Stimulated activated CD8-positive, alpha-beta memory T cell treated with anti-CD3 and anti-CD28 coated beads, Interleukin-2, amount 100 ng/mL, for 1 hour (primary cell): ENCODE measurements at places on chromosomes 4 and X.

DNA sequence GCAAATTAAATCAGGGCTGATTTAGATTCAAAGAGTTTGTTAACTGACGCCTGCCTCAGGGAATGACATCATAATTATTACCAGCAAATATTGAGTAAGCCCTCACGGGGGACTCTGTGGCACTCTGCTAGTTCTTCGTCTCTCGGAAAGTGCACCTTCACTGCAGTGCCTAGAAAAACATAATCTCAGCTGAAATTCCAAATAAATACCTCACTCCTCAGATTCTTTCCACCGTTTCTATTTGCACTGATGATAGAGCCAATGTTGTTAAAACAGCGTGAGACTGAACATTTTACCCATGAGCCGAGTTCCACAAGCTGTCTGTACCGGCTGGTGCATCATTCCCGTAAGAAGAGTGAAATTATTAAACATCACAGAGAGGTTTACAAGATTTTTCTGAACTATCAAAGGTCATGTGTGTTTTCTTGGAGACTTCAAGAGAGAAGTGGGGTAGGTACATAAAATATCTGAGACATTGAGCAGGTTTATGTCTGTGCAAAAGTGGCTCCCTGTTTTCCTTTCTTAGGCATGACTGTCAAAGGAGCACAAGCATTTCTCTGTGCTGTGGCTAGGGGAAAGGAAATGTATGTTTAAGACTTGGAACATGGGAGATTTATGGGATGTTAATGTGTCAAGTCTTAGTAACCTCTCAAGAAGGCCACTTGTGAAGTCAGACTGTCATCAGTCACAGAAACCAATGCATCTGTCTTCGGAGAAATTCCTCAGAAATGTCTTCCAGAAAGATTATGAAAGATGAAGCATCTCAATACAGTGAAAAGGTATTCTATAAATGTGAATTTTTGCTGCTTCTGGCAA lies 119.6 kb downstream of the CBLL2 start:
- DNase-seq: no peak

GRCh38 chr4:126071346-126072333 lies 756.9 kb downstream of the FAT4 start:
- DNase-seq: no peak

DNA sequence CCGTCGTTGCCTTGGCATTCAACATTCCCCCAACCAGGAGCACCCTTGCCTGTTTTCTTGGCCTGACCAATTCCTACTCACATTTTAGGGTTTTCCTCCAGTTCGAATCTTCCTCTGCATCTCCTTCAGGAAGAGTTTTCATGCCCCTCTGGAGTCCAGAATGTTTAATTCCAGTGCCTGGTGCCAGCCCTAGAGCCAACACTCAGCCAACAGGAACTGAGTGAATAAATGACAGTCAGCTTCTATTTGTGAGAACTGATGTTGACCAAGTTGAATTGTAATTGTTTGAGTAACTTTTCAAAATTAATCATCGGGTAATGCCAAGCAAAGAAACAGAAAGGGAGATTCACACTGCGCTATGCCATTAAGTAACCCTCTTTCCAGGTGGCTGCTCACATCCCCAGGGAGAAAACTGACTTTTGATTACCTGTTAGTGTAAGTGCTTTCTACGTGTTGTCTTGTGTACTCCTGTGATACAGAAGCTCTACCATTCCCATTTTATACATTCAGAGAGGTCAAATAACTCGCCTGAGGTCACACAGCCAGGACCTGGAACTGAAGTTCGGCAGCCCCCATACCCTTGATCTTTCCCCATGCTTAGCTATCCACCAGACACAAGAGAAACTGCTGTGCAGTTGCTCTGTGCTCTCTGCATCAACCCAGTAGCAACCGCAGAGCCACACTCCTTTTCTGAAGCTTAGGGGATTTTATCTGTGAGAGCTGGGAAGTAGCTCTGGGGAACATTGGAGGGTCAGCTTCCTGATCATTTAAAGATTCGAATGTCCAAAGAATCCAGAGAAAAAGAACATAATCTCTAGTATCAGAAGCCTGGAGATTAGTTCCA lies 19.0 kb upstream of the SLC2A9 start:
- no peak for DNase-seq

GRCh38 chrX:19392703-19393102 lies 49.0 kb downstream of the PDHA1 start:
- no peak for DNase-seq

GRCh38 chr4:76624241-76624681 lies 189.2 kb downstream of the SHROOM3 start:
- DNase-seq: no peak

DNA sequence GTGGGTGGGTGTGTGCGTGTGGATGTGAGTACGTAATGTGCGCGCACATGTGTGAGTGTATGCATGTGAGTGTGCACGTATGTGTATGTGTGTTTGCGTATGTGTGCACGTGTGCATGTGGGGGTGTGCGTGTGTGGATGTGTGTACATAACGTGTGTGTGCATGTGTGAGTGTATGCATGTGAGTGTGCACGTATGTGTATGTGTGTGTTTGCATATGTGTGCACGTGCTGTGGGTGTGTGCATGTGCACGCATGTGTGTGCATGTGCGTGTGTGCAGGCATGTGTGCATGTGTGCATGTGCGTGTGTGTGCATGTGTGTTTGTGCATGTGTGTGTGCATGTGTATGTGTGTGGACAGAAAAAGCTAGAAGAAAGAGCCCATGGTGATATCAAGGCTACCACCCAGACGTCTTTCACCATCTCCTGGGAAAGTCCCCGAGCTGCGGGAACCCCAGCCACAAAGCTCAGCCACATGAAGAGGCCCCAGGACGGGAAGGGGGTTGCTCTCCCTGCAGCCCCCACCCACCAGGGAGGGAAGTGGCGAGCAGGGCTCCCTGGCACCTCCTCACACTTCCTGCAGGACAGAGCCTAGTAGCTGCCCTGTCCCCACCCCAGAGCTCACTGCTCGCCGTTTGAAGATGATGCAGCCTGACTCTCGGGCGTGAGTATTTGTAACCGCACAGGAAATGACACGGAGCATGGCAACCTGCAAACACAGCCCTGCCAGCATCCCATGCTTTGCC lies 108.3 kb downstream of the DCTD start:
- DNase-seq: no peak

GRCh38 chrX:47177079-47177478 lies 16.6 kb upstream of the UBA1 start:
- DNase-seq: no peak

DNA sequence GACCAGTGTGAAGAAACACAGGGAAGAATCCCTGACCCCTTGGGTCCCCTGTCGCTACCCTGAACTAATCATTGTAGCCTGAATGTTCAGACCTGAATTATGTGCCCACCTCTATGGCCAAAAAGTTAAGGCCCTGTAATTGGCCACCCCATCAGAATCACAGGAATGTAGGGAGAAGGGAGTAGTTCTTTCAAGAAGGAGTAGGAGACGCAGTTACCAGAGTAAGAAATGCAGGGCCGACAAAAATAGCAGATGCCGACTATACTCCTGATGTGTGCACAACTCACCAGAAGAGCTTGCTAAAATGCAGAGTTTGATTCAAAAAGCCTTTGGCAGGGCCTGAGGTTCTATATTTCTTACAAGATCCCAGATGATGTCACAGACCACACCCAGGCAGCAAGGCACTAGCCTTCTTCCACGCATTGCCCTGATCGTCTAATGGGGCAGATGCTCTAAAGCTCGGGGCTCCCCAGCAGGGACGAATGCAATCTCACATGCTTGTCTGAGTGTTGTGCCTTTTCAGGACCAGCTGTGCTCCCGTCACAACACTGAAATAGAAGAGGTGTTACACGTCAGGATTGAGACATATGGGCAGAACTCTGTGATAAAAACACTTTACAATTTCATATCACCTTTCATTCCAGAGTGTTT lies 161.0 kb upstream of the FAM241A start:
- no peak for DNase-seq

GRCh38 chr4:114694770-114695169 lies 96.2 kb downstream of the UGT8 start:
- DNase-seq: no peak

DNA sequence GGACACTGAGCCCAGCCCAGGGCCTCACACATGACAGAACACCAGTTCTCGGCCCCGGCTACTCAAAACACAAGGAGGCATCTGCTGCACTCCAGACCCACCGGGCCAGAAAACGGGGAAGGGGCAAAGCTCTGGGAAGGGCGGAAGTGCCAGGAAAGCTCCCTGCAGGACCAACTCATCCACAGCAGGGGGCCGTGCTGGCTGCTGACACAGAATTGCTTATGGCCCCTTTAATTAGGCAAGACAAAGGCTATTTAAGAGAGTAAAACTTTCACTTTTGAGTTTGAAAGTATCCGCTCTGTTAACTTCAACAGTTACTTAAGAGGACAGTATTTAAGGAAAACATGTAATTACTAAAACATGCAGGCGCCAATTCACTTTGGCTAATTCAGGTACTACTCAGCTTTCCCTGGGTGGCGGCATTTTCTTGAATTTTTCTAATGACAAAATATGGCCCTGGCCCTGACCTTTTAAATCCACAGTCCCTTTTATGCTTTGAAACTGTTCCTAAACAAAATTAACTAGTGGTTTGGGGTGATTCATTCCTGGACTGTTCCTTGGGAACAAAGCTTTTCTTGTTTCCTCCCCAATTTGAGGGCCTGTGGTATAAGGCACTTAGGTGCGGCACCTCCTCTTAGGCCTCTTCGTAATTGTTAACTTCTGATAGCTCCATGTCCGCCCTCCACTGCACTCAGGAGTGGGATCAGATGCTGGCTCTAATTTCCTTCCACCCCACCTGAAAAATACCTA lies 40.4 kb downstream of the NSG1 start:
- no peak for DNase-seq

- no peak for DNase-seq
Measured at GRCh38 chrX:72080800-72081199, 50.9 kb downstream of the RTL5 start.

GRCh38 chr4:8141935-8142334 lies 16.7 kb downstream of the ABLIM2 start:
- DNase-seq: no peak
